SW480 (cell line): ENCODE measurements at places on chromosomes 4 and X.

GRCh38 chr4:10731690-10732089 is 47.1 kb upstream of the CLNK start:
- DNase-seq, result no peak

DNA sequence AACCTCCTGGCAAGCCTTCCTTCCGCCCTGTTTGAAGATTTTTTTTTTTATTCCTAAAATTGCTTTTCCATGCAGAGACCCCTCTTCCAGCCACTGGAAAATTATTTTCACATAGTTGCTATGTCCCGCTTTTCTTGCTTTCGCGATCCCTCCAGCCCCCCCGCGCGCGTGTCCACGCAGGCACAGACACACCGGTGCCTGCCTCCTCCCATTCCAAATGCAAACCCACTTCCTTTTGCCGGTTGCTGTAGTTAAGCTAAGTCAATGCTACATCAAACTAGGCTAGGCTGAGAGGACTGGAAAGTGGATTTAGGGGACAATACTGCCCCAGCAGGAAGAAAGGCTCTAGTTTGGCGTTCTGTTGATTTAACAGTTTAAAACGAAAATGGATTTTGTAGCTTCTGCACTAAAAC is 111.0 kb downstream of the DHX15 start:
- peak; percentile 61 for DNase-seq

DNA sequence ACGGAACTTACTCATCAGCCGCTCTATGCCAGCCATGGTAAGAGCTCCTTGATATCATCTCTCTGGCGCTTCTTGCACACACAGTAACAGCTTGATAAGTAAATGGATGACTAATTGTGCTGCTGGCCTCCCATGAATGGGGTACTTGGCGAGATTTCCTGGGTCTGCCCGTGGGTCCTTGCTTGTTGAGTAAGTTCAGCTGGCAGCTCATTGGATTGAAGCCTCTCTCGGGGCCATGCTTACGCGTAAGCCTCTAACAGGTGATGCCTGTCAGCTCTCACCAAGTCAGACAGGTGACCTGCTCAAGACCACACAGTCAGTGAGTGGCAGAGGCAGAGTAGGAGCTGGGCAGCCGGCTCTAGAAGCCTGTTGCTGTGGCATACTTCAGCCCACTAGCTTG is 7.7 kb downstream of the NSG1 start:
- no peak for DNase-seq

GRCh38 chr4:87035881-87036509 is 101.2 kb downstream of the AFF1 start:
- DNase-seq, result no peak

- no peak for DNase-seq
Measured at GRCh38 chr4:679104-679481, 4.8 kb downstream of the MYL5 start.

DNA sequence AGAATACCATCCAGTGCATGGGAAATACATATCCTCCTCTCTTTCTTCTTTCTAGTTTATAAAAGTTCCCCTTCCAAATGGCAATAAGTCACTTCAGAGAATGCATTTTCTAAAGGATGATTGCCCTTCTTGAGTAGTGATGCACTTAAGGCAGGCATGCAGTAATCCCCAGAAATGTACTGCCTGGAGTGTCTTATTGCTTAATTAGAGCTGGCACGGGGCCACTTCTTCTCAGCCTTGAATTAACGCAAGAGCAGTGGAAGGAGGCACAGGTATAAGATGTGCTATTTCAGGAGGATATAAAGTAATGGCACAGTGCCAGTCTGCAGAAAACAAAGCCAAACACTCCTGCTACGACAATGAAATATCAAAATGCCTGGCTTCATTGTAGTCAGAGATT is 371.4 kb upstream of the FAM241A start:
- DNase-seq, result no peak

DNA sequence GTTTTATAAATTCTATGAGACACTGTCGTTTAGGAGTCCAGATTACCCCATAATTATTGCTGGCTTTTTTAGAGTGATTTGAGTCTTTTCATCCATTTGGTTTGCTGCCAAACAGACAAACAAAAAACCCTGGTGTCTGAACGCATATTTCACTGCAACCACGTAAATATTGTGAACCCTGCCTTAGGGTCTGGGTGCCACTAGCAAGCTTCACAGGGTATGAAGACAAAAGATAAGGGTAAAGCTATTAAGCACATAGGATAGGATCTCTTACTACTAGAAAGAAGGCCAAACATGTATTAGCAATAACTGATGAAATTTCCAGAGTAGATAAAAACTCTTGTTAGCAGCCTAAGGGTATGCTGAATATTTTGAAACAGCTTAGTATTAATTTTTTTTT is 143.3 kb downstream of the BANK1 start:
- DNase-seq, result no peak

- DNase-seq, result no peak
Measured at GRCh38 chr4:167233685-167234315, 494 bp downstream of the SPOCK3 start.

DNA sequence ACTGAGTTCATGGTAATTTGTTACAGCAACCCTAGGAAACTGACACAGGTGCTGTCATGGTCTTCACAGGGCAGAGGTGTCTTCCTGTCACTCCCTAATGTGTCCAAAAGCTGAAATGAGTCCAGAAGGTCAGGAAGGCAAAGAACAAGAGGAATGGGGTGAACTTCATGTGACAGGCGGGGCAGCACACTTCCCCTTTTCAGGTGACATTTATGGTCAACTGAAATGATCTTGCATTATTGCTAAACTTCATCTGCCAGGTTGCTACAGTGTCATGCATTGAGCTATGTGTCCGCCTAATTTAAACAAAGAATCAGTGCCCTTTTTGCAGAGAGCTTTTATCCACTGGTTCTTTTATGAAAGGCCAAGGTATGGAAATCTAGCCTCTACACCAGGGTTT is 15.9 kb upstream of the CCDC149 start:
- DNase-seq, result no peak

DNA sequence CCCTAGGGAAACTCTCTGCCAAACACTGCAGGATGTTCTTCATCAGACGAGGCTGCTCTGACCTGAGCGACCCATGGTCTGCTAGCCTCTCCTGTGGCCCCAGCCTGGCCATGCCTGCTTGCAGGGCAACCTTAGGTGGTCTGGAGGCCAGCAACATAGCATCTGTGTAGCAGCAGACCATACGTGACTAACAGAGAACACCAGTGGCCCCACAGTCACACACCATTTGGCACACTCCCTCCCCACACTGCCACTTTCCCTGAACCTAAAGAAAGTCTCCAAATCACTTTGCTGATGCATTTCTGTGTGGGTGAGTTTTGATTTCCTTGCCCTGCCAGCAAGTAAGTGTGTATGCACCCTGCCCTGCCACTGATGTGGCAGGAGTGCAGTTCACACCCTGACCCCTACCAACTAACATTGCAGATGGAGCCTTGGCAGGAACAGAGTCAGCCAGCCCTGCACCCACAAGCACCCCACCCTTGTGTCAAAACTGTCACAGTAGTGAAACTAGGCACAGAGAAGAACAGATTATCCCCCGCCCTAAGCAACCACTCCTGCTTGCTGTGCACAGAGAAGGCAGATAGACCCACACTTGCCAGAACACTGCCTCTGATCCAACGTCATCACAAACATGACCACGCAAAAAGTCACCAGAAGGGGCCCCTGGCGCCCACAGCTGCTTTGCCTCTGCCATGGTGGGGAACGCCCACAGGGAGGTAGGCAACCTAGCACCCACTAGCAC is 249.1 kb downstream of the SPIN4 start:
- DNase-seq, result no peak
